Effector memory CD8-positive, alpha-beta T cell (primary cell): ENCODE measurements at places on chromosomes 12 and 14.

- DNase-seq = no peak
Observed at GRCh38 chr14:28436821-28437220, 329.8 kb upstream of the FOXG1 start.

GRCh38 chr12:6786416-6787094 lies 2.8 kb upstream of the CD4 start:
- DNase-seq = no peak

- no peak for DNase-seq
Observed at GRCh38 chr14:77804592-77804991, 4.7 kb downstream of the ADCK1 start.

DNA sequence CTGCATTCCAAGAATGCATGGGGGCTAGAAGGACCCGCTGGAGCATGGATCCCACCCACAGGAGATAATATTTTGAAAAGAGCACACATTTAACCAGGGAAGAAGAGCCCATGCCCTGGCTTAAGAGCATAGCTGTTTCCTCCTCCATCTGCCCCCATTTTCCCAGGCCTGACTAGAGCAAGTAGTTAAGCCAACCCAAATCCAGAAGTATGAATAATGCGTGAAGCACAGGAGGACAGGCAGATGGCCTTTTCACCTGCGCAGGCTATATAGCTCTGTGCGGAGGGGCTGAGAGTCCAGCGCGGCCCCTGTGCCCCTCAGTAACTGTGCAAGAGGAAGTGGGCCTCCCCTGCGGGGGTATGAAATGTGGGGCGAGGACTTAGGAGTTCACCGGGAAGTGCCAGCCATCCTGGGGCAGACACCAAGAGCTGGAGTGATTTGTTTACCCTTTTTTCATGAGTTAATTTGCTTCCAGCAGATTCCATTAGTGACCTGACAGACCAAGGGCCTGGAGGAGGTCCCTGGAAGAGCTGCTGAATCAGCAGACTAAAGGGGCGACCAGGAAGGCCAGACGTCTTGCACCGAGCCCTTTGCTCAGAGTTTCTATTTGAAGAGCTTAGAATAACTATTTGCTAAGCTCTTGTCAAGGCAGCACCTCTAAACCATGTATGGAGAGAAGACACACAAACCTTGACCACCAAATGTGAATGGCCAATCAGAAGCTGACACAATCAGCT lies 37.2 kb downstream of the DPF3 start:
- DNase-seq = no peak

DNA sequence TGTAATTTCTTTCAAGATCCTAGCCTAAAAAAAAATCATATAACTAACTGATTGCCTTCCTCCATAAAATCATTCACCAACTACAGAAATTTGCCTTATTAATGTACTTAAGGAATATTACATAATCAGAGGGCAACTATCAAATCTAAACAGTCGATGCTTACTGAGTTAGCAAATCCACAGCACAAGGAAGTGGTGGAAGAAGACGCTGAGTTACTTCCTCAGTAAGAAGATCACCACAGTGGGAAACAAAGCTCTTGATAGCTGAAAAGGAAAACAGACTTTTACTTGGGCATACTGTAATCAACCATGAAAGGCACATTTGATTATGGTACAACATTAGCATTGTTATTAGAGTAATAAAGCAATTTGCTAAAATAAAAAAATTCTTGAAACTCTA lies 48.7 kb downstream of the HEATR5A start:
- no peak for DNase-seq

DNA sequence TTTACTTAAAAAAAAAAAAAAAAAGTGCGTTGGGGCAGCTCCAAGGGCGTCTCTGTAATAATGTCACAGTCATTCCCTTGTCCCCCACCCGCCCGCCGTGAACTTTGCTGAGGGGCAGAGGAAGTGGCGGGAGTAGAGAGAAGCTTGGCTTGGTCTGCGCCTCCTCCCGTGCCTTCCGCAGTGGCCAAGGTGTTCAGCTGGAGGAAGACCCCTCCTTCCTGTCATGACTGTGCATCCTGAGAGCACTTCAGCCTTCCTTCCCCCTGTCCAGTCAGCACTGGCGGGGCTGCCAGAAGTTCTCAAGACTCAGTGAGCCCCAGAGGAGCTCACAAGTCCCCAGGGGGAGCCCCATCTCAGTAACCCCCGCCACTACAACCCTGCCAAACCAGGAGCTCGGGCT lies 32.2 kb downstream of the AACS start:
- DNase-seq = no peak

DNA sequence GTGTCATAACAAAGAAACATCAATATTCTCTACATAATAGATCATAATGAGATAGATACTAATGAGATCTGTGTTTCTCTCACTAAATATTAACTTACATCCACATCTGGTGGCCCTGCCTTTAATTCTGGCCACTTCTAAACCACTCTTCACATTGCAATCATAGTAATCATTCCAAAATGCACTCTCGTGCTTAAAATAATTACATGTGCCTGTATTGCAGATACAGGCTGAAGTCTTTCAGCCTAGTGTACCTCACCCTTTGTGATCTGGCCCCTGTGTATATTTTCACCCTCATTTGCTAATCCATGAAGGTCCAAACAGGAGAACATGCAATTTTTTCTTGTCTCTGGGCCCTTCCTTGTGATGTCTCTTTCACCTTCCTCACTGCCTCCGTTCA lies 108.0 kb downstream of the LIN7A start:
- DNase-seq = no peak

DNA sequence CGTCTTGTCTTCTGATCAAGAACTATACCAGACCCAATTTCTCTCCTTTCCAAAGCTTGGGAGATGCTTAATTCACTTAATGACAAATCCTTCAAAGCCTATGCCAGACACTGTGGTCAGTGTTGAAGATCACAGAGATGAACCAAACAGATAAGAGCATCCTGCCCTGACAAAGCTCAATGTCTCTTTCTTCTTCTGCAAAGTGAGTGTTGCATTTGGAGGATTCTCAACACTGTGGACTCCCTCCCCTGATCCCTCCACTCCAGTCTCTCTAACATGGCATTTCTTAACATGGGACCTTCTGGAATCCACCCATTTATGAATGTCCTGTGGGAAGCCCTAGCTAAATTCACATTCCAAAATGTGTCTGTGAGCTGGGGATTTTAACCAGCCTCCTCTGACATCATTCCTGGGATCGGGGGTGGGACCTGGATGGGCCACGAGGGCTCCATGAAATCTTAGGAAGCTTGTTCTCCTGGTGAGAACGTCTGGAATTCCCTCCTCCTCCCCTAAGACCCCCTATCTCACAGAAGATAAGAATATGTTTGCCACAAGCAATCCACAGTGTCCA lies 20.3 kb downstream of the SYNE3 start:
- no peak for DNase-seq
